NCI-H2081 (cell line): ENCODE measurements at places on chromosomes 16 and 17.

GRCh38 chr16:85986931-85987749 lies 88.2 kb downstream of the IRF8 start:
- DNase-seq: no peak

- no peak for DNase-seq
These were observed 9.0 kb downstream of the NOG start for GRCh38 chr17:56602292-56603130.

DNA sequence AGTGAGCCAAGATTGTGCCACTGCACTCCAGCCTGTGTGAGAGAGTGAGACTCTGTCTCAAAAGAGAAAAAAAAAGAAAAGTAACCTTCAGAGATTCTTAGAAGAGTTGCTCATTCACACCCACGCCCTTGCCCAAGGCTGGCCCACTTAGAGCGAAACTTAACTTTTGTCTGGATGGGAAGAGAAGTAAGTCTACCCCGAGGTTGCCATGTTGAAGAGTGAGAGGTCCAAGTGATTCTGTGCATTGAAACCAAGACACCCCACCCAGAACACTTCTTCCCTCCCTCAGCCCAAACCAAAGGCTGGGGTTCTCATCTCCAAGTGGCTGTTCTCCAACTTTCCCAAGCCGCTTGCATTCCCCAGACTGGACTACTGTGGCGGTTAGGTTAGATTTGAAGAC lies 2.4 kb upstream of the CISD3 start:
- DNase-seq: no peak

DNA sequence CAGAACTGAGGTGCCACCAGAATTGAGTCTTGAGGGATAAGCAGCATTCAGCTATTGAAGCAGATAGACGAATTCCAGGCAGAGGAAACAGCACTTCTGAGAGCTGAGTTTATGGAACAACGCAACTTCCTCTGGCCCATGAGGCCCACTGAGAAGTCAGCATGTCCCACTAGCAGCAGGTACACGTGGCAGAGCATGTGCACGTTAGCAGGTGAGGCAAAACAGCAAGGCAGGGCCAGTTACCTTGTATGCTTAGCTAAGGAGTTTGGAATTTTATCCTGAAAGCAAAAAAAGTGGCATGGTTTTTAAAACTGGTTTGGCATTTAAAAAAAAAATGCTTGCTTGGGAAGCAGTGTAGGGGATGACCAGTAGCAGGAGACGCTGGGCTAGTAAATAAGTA lies 305.6 kb downstream of the CPPED1 start:
- no peak for DNase-seq

DNA sequence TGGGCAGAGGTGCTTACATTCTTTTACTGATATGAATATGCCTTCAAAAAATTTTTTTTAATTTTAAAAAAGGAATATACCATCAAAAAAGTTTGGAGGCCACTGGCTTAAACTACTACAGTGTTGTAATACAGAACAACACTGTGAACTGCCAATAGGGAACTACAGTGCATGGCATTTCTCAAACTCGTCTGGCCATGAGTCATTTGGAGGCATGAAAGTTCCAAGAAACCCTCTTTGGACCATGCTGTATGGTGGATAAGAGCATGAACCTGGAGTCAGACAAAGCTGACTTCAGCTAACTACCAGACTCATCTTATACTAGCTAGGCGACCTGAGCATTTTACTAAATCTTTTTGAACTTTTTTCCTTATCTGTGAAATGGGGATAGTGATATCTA lies 9.2 kb upstream of the NF1 start:
- DNase-seq: no peak

DNA sequence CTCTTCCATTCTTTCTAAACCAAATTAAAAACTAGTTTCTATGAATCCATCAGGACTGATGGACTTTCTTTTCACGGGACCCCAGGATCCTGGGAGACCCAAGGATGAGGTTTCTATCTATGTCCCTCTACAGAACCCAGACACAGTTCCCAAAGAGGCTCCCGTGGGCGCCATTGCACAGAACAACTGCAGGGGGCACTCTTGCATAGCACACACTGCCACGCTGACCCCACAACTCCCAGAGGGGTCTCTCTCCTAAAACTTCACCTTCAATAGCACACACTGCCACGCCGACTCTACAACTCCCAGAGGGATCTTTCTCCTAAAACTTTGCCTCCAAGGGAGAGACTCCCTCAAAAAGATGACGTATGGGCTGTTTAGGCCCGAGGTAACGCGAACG lies 9.0 kb downstream of the ABR start:
- no peak for DNase-seq

DNA sequence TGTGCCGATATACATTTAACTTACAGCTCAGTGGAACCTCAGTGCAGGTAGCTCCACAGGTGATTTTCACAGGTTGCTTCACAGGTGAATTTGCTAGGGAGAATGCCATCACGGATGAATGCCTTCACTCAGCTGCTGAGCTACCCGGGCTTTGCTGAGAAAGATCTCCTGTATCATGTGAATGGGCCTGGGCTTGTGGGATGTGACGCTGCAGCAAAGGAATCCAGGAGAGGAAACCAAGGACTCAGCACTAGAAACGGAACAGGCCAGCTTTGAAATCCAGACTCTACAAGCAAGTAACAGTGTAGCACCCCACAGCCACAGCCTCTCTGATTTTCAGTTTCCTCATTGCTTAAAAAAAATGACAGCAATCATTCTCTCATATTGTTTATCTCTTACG lies 271.4 kb upstream of the MAF start:
- no peak for DNase-seq

GRCh38 chr17:45306623-45307022 lies 10.2 kb downstream of the MAP3K14 start:
- no peak for DNase-seq

DNA sequence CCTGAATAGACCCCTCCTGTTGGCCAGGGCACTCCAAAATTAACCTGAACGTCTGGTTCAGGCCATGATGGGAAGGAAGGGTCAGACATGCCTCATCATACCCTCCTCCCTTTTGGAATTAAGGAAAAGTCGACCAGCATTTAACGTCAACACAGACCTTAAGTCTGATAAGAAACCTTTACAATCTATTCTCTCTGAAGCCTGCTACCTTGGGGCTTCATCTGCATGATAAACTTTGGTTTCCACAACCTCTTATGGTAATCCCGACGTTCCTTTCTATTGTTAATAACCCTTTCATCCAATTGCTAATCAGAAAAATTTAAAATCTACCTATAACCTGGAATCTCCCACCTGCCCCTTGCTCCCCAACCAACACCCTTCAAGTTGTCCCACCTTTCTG lies 358.5 kb downstream of the CDH8 start:
- DNase-seq: no peak

GRCh38 chr17:79515646-79516571 lies 94.9 kb downstream of the RBFOX3 start:
- no peak for DNase-seq

DNA sequence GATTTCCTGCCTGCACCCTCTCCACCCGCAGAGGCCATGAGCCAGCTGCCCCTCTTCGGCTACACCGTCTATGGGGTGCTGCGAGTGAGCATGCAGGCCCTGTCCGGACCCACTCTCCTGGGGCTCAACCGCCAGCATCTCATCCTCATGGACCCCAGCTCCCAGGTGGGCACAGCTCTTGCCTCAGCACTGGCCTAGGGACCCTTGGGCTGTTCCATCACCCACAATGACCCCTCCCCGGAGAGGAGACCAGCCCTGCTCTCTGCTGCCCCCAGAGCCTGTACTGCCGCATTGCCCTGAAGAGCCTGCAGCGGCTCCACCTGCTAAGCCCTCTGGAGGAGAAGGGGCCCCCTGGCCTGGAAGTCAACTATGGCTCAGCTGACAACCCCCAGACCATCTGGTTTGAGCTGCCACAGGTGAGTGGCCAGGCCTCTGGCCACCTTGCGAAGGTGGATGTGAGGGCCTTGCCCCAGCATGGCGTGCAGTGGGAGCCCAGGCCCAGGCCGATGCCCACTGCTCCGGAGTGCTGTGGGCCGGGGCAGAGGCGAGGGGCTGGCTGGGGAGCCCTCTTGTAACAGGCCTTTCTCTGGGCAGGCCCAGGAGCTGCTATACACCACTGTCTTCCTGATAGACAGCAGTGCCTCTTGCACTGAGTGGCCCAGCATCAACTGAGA lies 7.3 kb upstream of the SMIM5 start:
- DNase-seq: peak; percentile 32

DNA sequence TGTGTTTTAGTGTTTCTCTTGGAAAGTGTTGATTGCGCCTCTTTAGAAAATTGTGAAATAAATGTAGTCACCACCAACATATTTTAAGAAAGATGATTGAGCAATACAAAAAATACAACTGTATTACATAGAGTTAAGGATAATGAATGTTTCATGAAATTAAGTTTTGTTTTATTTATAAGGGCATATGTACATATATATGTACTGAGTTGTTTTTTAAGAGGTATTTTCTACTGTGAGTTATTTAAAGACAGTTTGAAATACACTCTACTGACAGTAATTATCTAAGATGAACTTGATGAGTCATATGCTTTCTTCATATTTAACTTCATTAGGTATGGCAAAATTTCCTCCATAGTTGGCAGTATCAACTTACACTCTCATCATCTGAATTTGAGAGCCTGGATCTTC lies 411.7 kb downstream of the HS3ST3B1 start:
- DNase-seq: no peak

DNA sequence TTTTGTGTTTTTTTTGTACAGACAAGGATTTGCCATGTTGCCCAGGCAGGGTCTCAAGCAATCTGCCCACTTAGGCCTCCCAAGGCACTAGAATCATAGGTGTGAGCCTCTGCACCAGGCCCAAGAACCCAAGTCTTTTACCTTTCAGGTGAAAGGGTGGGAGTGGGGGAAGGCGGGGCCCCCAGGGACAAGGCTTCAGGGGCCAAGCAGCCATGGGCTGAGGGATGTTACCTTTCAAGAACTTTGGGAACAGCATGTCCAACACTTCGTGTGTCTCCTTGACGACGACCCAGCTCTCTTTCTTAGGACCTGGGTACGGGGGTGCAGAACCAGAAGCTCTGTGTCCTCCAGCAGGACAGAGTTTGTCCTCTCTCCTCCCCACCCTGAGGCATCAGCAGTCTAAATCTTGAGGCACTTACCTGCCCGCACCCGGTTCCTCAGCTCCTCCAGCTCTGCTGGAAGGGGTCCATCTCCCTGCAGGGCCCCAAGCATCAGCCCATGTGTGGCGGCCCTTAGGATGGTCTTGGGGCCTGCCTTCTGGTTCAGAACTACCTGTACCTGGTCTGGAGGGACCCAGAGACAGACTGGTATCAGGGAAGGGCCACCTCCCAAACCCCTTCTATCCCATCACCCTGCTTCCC lies 9.0 kb downstream of the SLC5A2 start:
- no peak for DNase-seq

- no peak for DNase-seq
These were observed 7.2 kb downstream of the TP53I13 start for GRCh38 chr17:29575511-29576213.

- no peak for DNase-seq
These were observed 9.5 kb downstream of the KCNJ16 start for GRCh38 chr17:70084476-70084875.

DNA sequence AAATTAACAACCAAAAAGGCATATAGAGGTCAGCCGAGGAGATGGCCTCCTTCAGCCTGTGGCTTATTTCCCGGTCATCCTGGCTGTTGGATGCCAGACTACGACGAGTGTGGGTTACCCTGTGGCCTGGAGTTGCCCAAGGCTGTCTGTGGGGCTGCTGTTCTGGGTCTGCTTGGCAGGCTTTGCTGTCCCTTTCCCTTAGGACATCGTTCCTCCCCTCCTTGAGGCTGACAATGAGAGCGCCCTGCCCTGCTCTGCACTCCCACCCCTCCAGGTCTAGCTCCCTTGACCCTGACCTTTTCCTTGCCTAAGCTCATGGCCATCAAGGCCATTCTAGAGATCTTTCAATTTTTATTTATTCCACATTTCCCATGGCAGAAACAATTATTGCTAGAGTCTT lies 1.9 kb upstream of the CBFB start:
- DNase-seq: no peak

- no peak for DNase-seq
These were observed 5.4 kb downstream of the ARHGAP27 start for GRCh38 chr17:45427181-45427835.

DNA sequence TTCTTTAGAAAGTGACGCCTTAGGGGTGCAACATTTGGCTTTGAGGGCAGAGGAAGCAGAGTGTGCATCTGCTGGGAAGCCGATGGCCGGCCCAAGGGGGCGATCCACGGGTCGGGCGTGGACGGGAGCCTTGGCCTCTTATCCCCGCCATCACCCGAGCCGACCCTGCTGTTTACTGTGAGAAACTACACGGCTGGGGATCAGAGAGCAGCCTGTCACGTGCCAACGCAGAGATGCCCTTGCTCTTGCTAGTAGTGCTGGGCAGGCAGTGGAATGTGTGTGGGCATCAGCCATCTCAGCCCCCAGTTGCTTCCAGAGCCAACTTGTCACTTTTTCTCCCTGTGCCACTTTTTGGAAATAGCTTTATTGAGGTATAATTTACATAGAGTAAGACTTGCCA lies 26.7 kb upstream of the ITGB4 start:
- no peak for DNase-seq

DNA sequence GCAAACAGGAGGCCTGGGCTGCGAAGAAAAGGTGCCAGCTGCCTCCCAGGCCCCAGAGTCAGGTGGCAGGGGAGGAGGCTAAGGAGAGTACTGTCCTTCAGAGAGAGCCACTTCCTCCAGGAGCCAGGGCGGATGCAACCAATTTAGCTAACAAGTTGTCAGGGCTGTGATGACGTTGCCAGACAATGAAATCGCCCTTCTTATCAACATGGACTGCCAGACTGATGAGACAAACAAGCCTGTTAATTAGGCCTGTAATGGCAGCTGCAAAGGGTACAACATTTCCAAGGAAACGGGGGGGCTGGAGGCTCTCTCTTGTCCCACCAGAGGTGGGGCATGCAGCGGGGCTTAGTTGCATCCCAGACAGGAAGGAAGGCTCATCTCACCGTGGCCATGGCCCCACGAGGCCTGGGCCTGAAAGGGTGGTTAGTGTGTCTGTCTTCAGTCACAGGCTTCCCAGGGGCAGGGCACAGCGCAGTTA lies 111.8 kb downstream of the SDK2 start:
- DNase-seq: no peak

GRCh38 chr17:1486802-1487695 lies 5.4 kb downstream of the MYO1C start:
- no peak for DNase-seq

DNA sequence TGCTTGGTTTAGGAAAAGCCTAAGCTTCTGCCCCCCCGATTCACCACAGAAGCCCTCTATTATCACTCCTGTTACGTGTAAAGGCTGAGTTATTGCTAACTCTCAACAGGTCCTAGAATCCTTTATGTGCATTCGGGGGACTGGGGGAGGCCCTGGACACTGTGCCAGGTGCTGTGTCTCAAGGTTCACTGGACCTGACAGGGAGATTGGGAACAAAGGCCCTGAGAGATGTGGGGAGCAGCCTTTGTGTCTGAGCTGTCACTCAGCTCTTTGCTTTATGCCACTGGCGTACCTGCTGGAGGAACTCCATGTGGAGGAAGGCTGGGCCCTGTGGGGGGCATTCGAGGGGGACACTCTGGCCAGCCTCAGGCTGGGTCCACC lies 65.9 kb downstream of the METRNL start:
- no peak for DNase-seq

- DNase-seq: no peak
These were observed 28.0 kb downstream of the NXPH3 start for GRCh38 chr17:49603720-49604119.
